CD4-positive, alpha-beta T cell treated with Interleukin-10 for 1 hour (primary cell): ENCODE measurements at places on chromosomes 11 and 22.

DNA sequence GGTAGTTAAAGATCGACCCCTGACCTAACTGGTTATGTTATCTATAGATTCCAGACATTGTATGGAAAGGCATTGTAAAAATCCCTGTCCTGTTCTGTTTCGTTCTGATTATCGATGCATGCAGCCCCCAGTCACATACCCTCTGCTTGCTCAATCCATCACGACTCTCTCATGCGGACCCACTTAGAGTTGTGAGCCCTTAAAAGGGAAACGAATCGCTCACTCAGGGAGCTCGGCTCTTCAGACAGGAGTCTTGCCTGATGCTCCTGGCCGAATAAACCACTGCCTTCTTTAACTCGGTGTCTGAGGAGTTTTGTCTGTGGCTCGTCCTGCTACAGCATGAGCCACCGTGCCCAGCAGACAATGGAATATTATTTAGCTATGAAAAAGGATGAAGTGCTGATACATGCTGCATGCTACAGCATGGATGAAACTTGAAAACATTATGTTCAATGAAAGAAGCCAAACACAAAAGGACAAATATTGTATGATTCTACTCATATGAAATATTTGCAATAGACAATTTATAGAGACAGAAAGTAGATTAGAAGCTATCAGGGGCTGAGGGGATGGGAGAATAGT lies 12.0 kb upstream of the LGALS2 start:
- DNase-seq: no peak

- DNase-seq: no peak
These were observed 132.2 kb upstream of the NECTIN1 start for GRCh38 chr11:119861160-119861559.

DNA sequence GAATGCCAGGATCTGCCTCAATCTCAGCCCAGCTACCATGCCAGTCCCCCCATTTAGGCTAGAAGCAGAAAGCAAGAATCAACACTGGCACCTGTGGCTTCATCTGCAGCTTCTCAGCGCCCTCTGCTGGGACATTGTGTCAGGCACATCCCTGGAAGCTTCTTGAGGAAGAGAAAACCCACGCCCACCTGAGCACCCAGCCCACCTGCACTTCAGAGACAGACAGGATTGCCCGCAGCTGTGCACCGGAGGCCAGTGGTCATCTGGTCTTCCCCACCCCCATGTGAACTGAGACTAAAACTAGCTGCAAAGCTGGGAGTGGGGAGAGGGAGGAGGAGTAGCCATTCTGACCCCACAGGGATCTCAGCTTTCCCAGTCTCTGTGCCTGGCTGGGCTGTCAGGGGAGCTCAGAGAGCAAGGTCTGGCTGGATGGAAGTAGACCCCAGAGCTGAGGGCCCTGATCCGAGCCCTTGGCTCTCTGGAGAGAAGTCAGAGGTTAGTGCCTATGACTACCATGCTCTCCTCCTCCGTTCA lies 66.8 kb downstream of the FEZ1 start:
- DNase-seq: peak; percentile 31

- no peak for DNase-seq
These were observed 11.9 kb downstream of the CTR9 start for GRCh38 chr11:10762913-10763421.

DNA sequence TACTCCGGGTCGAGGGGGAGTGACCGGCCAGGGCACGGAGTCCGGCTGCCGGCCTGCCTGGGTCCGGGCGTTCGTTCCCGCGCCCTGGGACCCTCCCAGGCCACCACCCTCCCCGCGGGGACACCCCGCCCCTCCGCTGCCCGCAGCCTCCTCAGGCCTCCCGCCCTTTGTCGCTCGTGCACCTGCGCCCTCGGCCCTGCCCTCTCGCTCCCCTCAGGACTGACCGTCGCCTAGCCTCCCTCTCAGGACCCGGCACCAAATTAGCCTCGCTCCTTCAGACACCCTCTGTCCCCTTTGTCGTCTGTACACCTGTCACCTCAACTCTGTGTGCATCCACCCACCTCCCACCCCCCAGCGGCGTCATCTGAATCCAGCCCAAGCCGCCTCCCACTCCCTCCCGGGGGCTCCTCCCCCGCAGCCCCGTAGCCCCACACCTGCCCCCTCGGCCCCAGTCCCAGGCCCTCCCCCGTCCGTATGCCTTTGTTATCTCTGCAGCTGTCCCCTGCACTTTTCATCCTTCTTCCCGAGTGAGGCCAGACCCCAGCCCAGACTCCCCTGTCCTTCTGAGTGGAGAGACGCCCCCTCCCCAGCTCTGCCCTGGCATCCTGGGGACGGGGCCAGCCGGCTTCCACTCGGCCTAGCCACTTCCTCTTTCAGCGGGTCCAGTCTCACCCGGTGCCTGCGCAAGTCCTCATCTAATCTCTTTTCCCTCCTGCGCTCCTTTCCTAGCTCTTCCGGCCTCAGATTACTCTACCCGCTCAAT lies 643 bp downstream of the TIGD3 start:
- peak; percentile 65 for DNase-seq

DNA sequence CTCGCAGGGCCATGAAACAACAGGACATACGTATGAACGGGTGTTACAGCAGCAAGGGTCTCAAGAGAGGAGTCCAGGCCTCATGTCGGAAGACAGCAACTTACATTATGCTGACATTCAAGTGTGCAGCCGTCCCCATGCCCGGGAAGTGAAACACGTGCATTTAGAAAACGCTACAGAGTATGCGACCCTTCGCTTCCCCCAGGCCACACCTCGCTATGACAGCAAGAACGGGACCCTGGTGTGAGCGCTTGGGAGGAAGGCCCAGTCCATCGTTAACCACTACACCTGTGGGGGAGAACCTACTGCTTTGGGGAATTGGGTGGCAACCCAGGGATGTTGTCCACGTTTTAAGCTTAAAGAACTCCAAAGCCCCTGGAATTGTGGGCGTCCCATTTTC lies 7.2 kb downstream of the C11orf52 start:
- DNase-seq: no peak

DNA sequence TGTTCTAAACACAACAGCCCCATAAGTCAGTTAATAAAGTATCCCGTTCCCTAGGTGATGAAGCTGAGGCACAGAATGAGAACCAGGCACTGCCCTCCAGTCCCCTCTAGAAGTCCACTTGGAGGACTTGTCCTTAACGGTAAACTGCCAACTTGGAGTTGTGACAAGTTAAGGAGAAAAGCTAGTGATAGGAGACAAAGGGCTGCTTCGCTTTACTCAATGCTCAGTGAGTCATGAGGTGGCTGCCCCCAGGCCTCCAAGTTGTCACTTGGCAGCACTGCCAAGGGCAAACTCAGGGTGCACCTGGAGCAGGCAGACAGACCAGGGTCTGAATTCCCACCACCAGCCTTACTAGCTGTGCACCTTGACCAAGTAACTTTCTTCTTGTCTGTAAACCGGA lies 13.5 kb downstream of the SLC43A1 start:
- no peak for DNase-seq

GRCh38 chr22:20090730-20091240 lies 10.7 kb downstream of the DGCR8 start:
- DNase-seq: no peak

- no peak for DNase-seq
These were observed 941.0 kb upstream of the CHORDC1 start for GRCh38 chr11:91163619-91164451.

- no peak for DNase-seq
These were observed 403 bp upstream of the SBF2 start for GRCh38 chr11:10294290-10294953.

- DNase-seq: no peak
These were observed 81.0 kb downstream of the IGLL1 start for GRCh38 chr22:23498811-23499798.

GRCh38 chr11:104432981-104433380 lies 269.0 kb upstream of the PDGFD start:
- DNase-seq: no peak

GRCh38 chr11:34245041-34245440 lies 112.8 kb downstream of the ABTB2 start:
- no peak for DNase-seq
